Activated T-helper 17 cell treated with anti-CD3 and anti-CD28 coated beads, Interleukin-2, amount 50 U/mL, for 72 hours (primary cell): ENCODE measurements at places on chromosomes 6 and 20. TPM values are rescaled to one million over a fixed set of nuclear protein-coding genes. Genes with fewer than 3 reads are reported as not detected.

GRCh38 chr6:133965817-133966360, 12.9 kb downstream of the TBPL1 start:
- ATAC-seq, result no peak

NRSN2 gene
- 5.2 TPM for total RNA-seq

GRCh38 chr20:18666803-18667415, 79.1 kb downstream of the DTD1 start:
- ATAC-seq, result no peak

GRCh38 chr6:6912817-6913744, 194.7 kb upstream of the RREB1 start:
- ATAC-seq, result no peak

GRCh38 chr20:62517901-62518610, 42.3 kb upstream of the GATA5 start:
- no peak for ATAC-seq

- ATAC-seq, result no peak
Measured at GRCh38 chr6:166582258-166582657, 4.2 kb downstream of the RAMACL start.
